KBM-7 (cell line): ENCODE measurements at places on chromosomes 13 and 19.

DNA sequence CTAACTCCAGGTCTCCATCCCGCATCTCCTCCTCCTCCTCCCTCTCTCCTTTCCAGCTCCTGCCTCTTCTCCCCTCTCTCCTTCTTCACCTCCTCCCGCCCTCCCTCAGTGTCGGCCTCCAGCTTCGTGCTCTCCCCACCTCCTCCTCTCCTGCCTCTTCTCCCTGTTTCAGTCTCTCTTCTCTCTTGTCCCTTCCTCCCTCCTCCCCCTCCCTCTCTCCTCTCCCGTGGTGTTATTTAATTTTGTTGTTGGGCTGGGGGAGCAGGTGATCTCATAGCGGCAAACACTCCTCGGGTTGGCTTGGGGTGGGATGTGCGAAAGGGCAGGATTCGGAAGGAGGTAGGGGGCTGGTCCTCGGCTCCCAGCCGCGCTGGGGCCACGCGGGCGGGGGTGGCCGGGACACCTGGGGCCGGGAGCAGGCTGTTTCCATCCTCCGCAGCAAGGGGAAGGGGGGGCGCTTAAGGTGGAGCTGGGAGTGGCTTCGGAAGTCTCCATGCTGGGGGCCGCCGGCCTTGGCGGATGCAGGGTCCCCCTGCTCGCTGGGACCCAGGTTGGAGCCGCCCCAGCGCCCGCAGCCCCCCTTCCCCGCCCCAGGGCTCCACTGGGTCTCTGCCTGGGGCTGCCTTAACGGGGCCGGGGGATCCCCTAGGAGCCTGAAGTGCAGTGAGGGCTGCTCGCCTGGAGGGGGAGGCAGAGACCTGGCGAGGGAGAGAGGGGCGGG, at the start of gene CA11:
CA11 (minus strand) TSS at position 187 of the 721 bp plus-strand sequence. CDS start 555 bp downstream, outside the sequence.
- peak; percentile 88 for DNase-seq

DNA sequence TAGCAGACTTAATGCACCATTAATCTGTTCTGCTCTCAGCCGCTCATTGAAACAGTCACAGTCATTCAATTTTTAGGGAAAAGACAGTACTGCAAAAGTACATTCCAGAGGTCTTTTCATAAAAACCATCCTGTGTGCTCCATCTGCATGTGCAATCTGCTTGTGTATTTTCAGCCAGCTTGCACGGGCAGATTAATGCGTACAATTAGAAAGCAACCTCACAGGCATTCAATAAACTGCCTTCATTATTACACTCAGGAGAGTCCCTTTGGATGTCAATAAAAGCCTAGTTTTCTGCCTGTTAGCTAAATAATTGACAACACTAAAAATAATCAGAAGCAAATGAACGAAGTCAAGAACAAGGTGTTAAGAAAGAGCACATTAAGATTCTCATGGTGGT, 41.9 kb downstream of the EPSTI1 start:
- no peak for DNase-seq

DNA sequence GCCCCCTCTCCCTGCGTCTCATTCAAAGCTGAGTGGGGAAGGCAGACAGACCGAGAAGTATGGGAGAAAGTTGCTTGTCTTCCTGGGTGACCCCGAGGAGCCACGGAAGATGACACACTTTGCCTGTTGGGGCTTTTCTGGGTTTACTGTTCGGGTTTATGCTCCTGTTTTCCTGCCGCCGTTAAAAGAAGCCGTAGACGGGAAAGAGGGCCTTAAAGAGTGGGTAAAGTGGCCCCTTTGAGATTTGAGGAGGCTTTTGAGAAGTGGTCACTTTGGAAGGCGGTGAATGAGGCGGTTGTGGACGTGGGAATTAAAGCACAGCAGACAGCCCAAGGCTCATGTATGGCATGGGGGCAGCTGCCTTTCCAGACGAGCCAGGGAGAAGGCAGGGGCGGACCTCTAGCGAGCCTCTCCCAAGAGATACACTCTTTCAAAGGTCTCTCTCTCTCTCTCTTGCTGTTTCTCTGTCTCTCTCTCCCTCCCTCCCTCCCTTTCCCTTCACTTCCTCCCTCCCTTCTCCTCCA, 493 bp upstream of the LHFPL6 start:
- DNase-seq: peak; percentile 30

GRCh38 chr13:113176822-113177221, 18.4 kb downstream of the PROZ start:
- DNase-seq: no peak

GRCh38 chr13:79491715-79492114, 10.8 kb downstream of the NDFIP2 start:
- DNase-seq: no peak

DNA sequence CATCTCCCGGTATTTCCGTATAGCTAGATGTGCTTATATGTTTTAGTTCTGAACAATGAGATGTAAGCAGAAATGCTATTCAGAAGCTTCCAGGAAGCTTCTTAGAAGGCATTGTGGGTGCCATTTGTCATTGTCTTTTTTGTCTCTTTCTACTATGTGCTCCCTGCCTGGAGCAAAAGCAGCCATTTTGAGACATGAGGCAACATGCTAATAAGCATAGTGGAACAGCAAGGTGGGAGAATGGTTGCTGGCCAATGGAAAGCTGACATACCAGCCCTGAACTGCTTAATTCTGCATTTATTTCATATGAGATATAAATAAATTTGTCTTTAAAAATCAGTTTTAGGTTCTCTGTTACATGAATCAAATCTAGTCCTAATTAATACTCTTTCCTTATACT, 299.7 kb downstream of the LMO7 start:
- DNase-seq: no peak

- DNase-seq: no peak
These were observed 92.4 kb upstream of the GPR183 start for GRCh38 chr13:99399623-99399974.

- DNase-seq: no peak
These were observed 13.8 kb downstream of the IFNL2 start for GRCh38 chr19:39282021-39282420.

- peak; percentile 79 for DNase-seq
These were observed 661 bp upstream of the MIR17HG start for GRCh38 chr13:91346850-91347201.
